ENCODE measurements at places on chromosomes 5 and 9.
A peak's percentile ranks its signal among the peaks of the same experiment; 100 is the strongest.

GRCh38 chr5:141958546-141959172 lies 657 bp upstream of the PCDH12 start:
- peak; percentile 57 for DNase-seq

GRCh38 chr9:106059886-106060285 lies 365.5 kb downstream of the TMEM38B start:
- no peak for DNase-seq

- DNase-seq: peak; percentile 26
Measured at GRCh38 chr5:61994171-61994570, 311.8 kb upstream of the KIF2A start.

DNA sequence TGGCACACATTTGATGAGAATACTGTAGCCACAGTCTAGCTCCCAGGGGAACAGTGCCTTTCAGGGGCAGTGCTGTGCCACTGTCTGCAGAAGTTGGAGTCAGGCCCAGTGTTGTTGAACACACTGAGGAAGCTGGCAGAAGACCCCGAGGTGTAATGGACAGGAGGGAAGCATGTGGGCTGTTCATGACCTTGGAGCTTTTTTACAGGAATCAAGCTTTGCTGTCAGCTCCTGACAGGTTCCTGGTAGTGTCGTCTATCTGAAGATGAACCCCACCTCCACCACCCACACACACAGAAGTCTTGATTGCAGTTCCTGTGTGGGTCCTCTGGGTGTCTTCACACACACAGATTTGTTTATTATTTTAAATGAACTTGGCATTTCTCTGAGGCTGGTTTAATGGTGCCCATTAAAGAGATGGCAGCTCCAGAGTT lies 40.3 kb upstream of the TNFAIP8 start:
- no peak for DNase-seq

- no peak for DNase-seq
Measured at GRCh38 chr5:103347716-103348423, 89.3 kb downstream of the MACIR start.

DNA sequence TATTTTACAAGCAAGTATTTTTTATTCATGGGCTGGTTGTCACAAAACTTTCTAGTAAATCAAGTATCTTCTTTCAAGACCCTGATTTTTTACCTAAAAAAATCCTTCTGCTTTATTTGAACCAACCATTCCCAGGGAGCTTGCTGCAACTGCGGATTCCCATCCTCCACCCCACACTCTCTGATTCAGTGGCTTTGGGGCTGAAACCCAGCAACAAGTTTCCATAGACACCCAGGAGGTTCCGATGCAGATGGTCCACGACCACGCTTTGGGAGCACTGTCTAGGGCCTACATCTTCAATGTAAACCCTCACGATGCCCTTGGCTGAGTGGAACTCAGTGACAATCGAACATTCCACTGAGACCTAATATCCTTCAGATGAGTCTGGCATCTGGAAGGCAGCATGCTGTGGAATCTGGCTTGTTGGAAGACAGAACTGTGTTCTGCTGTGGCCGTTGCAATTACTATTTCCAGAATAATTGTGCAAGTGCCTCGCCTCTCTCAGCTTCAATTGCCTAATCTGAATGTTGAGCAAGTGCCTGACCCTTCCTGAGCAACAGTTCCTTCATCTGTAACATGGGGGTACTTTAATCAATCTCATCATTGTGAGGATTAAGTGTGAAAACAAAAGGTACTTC lies 105.1 kb downstream of the INSYN2B start:
- DNase-seq: no peak

DNA sequence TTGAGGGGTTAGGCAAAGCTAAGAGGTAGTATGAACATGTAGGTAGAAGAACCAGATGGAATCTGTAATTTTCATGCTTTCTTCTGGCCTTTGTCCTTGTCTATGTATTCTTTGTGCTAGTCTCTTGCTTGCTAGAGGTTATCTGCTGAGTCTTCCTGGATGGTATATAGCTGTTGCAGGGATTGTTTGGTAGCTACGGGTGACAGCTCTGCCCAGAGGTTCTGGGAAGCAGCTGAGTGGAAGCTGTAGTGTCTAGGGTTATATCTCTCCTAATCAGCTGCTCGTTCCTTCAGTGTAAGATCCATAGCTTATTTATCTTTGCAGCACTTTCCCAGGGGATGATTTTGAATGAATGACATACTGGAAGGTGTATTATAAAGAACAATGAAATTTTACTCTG lies 100.3 kb downstream of the ATG10 start:
- no peak for DNase-seq

DNA sequence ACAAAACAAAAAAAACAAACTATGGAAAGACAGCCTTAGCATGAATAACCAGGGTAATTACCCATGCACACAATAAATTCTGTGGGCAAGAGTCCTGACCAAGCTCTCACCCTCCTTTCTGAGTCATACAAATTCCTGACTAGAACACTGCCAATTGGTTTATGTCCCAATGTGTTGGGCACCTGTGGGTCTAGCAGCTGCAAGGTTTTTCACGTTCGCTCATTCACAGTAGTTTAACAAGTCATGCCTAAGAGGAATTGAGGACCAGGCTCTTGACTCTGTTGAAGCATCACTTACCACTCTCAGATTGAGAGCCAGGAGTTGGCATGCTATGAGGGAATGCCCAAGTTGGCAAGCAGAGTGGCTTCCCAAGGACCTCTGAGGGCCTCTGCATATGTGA lies 205.5 kb upstream of the SLC24A2 start:
- DNase-seq: peak; percentile 77

- peak; percentile 13 for DNase-seq
Measured at GRCh38 chr9:20217596-20217995, 404.7 kb downstream of the MLLT3 start.

DNA sequence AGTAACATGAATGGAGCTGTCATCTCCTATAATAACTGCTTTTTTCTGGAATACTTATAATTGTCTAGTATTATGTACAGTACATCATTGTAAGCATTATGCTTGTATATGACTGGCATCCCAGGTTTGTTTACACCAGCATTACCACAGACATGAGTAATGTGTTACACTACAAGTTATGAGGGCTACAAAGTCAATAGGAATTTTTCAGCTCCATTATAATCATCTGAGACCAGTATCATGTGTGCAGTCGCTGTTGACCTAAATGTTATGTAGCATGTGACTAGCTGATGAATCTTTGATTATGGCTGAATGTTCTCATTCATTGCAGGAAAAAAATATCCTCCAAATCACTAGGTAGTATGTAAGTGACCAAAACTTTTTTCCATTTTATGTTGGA lies 2.2 kb downstream of the ZCCHC9 start:
- DNase-seq: no peak

DNA sequence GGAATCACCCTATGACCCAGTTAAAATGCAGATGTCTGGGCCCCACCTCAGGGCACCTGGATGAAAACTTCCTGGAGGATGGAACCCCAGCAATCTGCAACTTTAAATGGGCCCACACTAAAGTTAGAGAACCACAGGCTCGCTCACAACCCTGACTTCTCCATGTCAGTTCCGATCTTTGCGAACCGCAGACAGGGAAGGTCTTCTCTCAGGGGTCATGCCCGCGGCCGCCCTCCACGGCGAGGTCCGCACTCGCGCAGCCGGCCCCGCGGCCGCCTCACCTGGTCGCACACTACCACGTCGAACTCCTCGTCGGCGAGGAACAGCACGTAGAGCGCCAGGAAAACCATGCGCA lies 499 bp downstream of the ALG2 start:
- DNase-seq: no peak

GRCh38 chr9:81268048-81268447 lies 421.3 kb downstream of the TLE1 start:
- DNase-seq: no peak

- no peak for DNase-seq
Measured at GRCh38 chr5:40607202-40607601, 72.5 kb upstream of the PTGER4 start.

DNA sequence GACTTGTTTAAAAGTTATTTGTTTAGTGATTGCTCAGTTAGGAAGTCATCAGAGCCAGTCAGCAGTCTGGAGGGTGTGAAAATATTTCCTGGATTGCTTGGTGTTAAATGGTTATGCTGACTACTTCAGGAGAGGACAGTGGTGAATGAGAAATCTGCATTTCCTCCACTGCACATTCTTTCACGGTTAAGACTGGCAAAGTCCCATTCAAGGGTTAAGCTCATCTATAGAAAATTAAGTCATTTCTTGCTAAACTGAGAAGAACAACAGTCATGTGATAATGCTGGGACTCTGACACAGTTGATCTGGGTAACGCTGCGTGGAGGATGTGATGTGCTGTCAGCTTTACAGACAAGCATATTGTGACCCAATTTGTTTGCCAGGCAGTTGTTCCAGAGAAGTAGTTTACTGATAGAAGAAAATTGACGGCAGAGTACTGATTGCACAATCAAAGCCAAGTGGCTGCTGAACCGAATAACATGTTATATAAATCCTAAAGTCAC lies 80.4 kb downstream of the GRAMD2B start:
- peak; percentile 46 for DNase-seq

DNA sequence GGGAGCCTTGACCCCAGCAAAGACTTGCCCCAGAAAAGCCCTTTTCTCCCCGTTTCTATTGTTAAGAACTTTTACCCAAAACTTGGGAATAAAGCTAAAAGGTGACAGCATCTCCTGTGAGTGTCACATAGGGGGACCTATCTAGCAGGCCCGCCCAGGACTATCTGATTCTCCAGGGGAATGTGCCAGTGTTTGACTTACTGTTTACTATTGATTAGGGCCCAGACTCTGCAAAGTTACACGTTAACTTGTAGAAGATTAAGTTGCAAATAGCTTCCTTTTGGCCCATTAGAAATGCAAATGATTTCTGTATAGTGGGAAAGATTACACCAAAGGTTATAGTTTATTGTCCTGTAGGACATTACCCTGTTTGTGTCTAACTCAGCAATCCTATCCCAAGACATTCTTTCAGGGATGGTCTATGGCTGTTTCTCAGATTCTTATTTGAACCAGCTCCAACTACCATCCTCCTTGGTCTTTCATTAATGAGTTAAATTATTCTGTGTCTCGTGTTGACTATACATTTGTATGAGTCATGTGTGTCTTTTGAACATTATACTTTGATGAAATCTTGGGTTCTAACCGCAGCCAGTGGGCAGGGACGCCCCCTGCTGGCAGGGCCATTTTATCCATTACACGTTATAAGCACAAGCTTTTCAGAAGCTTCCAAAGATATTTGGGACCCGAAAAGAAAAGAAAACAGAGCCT lies 60.7 kb downstream of the HRH2 start:
- DNase-seq: no peak

Data from muscle of leg (tissue), 16 donors.